ENCODE measurements at places on chromosomes 16 and 17.

DNA sequence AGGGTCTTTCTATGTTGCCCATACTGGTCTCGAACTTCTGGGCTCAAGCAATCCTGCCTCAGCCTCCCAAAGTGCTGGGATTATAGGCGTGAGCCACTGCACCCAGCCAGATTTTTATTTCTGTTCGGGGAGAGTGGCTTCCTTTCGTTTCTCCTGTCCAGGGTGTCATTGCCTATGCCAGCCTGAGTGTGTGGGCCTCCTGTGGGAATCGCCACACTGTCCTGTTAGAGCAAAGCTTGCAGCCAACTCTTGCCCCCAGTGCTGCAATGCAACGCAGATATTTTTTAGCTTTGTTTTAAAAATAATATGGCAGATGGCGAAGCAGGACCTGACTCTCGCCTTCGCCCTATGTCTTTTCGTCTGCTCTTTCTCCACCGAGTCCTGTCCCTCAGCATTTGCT, 395.0 kb downstream of the SNX29 start:
- no peak for DNase-seq

GRCh38 chr16:67545665-67546024, 16.7 kb upstream of the CTCF start:
- DNase-seq = no peak

GRCh38 chr17:58365185-58365979, 13.4 kb upstream of the SUPT4H1 start:
- DNase-seq = no peak

DNA sequence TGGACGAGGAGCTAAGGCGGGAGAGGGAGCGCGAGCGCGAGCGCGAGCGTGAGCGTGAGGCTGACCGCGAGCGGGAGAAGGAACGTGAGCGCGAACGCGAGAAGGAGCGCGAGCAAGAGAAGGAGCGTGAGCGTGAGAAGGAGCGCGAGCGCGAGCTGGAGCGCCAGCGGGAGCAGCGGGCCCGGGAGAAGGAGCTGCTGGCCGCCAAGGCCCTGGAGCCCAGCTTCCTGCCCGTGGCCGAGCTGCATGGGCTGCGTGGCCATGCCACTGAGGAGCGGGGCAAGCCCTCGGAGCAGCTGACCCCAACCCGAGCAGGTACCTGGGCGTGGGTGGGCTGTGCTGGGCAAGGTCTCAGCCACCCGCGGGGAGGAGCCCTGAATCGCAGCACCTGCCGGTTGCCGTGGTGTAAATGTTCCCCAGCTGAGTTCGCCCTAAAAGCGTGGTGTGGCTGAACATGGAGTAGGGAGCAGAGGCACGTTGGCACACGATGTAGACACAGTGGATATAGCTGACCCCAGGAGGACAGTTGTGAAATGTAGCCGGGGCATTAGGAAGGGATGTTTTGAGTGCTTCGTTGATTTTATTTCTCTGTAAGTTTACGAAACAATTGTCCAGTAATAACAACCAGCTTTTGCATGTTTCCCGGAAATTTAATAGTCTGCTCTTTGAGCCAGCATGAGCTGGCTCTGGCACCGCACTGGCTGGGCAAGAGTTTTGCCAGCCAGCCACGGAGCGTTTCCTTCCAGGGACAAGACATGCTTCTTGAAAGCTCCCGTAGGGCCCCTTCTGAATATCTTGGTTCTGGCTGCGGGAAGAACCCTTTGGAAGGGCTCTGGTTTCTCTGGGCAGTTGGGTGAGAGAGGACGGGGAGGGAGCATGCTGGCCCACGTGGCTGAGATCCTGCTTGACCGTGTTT, 32.1 kb downstream of the GINS2 start:
- no peak for DNase-seq

GRCh38 chr16:25027781-25028180, 12.6 kb upstream of the ARHGAP17 start:
- DNase-seq = peak; percentile 27

- no peak for DNase-seq
These were observed 35.8 kb downstream of the PLCG2 start for GRCh38 chr16:81814751-81815428.

DNA sequence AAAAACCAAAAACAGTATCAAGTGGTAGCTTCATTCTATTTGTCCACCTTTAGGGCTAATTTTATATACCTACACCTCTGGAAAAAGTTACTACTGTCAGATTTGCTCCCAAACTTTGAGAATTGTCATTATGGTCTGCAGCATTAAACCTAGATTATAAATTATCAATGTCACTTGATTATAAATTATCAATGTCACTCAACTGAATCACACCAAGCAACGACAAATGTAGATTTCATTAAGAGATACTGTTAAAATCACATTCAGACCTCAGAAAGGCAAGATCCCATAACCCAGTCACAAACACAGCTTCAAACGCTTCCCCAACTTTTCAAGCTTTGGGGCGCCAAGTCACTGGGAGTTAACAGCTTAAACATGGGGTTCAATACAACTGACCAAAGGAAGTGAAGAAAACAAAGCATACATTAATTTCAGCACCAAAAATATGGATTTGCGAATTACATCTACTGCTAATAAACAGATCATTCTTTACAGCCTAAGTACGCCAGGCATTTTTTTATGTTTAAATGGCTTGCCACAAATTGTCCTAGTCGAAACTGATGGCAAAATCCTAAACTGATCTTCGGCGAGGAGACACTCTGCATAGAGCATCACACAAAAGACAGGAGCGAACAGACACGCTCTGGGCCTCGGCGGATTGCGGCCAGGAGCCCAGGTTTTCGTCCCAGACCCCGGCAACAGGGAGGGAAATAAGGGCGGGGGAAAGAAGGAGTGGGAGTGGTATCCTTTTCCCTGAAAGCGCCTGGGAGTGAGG, 981 bp downstream of the GLG1 start:
- no peak for DNase-seq

- DNase-seq = no peak
These were observed 23.3 kb downstream of the ZNF75A start for GRCh38 chr16:3328643-3329042.

GRCh38 chr17:43042025-43042628, 17.1 kb downstream of the RND2 start:
- DNase-seq = no peak

DNA sequence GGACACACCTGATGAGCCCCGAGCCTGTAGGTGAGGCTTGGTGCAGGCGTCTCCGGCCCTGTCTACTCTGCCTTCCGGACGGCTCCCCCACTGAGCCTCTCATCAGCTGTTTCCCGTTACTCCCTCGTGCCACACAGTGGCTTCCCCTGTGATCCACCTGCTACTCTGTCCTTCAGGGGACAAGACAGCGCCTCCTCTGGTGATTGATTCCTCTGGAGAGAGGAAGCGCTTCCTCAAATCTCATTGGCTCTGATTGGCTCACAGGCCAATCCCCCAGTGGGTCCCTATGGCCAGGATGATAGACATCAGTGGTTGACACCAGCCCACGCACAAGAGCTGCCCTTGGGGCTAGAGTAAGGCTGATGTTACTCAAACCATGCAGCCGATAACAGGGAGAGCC, 24.0 kb downstream of the RNF213 start:
- DNase-seq = no peak

DNA sequence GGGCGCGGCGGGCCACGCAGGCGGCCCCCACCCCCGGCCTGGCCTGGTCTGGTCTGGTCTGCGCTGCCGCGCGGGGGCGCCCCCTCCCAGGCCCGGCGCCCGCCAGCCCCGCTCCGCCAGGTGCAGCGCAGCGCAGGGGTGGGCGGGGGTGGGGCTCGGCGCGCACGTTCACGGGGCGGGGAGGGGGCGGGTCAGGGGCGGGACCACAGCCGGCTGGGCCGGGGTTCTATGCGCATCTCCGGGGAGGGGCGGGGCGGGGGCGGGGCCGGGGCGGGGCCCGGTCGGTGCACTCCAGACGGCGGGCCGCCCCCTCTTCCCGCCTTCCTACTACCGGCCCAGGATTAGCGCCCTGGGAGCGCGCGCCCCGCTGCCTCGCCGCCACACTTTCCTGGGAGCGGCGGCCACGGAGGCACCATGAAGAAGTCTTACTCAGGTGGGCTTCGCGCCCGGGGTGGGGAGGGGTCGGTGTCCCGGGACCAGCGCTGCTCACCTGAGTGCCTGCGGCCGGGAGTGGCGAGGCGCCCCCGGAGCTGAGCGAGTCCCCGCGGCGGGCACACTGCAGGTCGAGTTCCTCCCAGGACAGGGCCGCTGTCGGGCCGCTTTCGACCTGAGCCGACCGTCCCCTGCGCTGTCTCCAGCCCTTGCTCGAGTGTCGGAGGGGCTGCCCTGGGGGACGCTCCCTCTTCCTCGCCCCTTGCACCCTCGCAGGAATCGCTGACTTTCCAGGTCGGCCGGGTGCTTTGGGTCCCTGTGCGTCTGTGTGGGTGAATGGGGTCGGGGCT, 140.5 kb downstream of the SEC14L1 start:
- peak; percentile 60 for DNase-seq

DNA sequence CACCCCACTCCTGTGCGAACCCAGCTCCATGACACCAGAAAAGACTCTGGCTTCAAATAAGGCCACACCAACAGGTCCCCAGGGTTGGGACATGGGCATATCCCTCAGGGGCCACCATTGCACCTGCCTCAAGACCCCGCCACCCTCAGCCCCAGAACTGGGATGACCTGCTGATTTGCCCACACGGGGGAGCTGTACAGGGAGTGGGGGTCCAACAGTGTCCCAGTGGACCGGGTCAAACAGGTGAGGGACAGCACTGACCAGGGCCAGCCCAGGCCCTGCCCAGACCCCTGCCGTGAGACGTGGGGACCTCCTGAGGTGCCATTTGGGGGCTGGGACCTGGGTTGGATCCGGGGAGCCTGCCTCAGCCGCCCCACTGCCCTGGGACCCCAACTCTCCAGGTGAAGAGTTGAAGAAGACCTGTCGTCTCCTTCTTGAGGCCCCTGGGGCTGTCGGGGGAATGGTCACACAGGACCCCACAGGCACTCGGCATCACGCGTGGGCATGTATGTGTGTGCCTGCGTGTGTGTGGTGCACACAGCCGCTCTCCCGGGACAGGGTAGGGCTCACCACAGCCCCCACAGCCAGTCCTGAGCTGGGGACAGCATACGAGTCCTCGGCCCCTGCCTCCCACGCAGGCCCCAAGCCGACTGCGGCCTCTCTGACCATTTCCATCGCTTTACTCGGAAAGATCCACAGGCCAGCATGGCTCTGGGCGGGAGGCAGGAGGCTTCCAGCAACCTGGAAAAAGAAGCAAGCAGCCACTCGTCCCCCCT, 34.2 kb upstream of the ZNF469 start:
- DNase-seq = no peak

GRCh38 chr17:50668025-50668837, 33.5 kb downstream of the ABCC3 start:
- DNase-seq = no peak

- DNase-seq = no peak
These were observed 20.5 kb downstream of the EMC8 start for GRCh38 chr16:85778873-85779272.

DNA sequence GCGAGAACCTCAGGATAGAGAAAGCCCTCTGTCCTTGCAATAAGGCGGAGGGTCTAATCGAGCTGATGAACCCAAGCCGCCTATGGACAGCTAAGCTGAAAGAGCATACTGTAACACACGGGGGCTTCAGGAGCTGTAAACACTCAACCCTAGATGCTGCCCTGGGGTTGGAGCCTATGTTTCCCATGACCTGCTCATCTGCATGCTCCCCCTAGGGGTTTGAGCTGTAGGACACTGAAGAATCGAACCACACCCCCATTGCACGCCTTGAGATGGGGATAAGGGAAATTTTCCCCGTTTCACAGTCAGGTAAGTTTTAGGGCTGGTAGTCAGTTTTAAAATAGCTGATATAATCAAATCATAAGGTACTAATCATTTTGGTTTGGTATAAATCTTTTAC, 675.6 kb upstream of the CDH8 start:
- no peak for DNase-seq

DNA sequence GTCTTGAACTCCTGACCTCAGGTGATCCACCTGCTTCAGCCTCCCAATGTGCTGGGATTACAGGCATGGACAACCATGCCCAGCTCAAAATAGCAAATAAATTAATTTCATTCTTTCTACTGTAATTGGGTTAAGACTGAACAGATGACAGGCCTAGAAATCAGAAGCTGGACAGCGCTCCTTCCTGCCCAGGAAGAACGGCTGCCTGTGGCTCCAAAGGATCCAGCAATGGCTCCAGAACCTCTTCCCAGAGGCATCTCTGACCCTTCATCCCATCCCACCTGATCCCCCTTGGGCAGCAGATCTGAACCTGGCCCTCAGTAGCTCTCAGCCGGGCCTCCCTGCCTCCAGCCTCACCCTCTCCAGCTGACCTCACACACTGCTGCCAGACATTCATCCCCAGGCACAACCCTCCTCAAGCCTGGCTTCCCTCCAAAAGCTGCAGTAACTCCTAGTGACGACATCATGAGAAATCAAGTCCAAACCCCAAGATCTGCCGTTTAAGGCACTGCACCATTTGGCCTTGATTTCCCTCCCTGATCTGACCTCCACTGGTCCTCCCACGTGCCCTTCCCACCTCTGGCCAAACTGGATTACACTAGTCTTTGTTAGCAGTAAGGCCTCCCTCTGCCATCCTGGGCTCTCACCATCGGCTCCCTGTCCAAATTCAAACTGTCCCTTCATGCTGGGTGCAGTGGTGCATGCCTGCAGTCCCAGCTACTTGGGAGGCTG, 3.1 kb upstream of the MIF4GD start:
- no peak for DNase-seq

All from stimulated activated CD4-positive, alpha-beta T cell treated with anti-CD3 and anti-CD28 coated beads, Interleukin-12 subunit alpha, Interleukin-12 subunit beta, amount 100 ng/mL, for 4 hours (primary cell).